Left renal cortex interstitium (tissue), 4 donors: ENCODE measurements at places on chromosomes 16 and 17.

DNA sequence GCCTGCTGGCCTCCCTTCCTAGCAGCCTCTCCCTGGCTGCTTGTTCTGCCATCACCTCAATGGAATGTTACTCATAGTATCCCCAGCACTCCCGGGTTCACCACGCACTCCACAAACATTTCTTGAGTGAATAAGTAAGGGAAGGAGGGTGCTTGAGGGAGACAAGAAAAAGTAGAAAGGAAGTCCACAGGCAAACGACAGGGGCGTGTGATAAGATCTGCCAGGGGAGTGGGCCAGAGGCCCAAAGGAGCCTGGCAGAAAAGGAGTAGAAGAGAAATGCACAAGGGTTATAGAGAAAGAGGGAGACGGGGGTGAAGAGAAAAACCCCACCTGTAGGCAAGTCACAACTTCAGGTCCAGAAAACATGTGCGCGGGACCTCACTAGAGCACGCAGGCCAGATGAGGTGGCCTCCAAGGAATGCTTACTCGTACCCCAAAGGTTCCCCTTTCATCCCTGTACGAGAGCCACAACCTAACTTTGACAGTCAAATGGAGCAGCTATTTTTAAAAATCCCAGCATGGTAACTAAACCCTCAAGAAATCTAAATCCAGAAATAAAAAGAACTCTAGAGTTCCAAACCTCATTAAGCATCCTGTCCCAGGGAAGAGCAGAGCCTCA lies 6.6 kb downstream of the ZDHHC7 start:
- DNase-seq, result no peak

DNA sequence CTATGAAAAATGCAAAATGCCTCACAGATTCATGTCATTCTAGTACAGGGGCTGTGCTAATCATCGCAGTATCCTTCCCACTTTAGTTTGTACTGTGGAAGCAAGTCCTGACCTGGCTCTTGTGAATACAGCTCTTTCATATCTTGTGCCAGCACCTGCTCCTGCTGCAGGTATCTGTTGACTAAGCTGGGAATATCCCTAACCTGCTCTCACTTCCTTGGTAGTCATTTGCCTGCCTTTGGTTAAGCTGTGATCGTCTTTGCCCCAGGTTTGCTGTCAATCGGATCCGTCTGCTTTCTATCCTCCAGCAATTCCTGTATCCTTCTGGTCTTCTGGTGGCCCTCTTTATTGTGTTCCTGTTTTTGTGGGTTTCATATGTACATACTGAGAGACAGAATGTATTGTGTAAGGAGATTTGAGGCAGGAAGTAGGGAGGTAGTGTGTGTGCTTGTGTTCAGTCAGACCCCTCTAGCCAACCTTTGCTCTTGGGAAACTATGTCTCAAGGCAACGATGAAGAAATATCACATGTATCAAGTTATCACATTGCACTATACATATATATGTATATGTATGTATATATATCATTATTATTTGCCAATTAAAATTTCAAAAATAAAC lies 7.7 kb upstream of the GINS3 start:
- no peak for DNase-seq

GRCh38 chr17:11816409-11816808 lies 180.9 kb downstream of the ZNF18 start:
- DNase-seq, result no peak

DNA sequence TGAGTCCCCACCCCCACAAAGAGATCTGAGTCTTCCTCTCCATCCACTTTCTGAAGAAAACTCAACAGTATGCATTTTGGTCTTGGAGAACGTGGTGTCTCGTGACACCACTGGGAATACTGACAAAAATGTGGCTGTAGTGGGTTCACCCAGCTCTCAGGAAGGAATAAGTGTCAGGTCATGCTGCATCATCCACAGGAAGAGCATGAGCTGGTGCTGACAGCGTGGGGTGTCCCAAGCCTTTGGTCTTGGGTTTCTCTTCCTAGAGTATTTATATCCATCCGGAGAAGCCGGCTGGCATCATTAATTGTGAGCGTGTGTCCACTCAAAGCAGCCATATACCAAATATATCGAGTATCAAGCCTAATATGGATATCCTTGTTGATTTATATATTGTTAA lies 55.9 kb downstream of the C17orf67 start:
- no peak for DNase-seq

- DNase-seq, result no peak
These were observed 669.0 kb upstream of the CA10 start for GRCh38 chr17:52827526-52827925.

DNA sequence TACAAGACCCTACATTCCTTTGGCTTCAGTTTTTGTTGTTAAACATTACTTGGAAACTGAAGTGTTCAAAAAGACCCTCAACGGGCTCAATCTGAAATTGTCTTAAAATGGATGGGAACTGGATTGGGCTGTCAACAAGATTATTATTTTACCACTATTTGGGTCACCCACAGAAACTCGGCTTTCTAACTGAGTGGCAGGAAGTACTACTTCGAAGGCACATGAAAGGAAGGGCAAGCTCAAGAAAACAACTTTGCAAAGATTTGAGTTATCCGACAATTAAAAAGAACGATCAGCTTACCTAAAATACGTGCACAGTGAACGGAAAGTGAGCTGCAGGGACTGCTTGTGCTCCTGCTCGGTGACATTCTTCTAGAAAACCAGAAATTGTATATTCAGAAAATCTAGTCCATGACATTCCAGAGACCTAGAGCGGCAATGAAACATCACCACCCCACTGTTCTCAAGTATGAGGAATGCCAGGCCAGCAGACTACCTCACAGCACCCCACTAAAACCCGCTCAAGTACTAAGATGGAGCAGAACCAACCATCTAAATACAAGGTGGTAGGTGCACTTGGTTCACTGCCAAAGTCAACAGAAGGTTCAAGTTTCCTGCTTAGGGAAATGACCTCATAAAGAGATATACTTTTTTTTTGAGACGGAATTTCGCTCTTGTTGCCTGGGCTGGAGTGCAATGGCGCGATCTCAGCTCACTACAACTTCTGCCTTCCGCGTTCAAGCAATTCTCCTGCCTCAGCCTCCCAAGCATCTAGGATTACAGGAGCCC lies 60.5 kb downstream of the ZZEF1 start:
- DNase-seq, result no peak

GRCh38 chr16:83533193-83533592 lies 274.6 kb upstream of the HSBP1 start:
- DNase-seq, result no peak

- no peak for DNase-seq
These were observed 1.8 kb downstream of the CNTNAP4 start for GRCh38 chr16:76278980-76279379.

GRCh38 chr17:4940555-4941318 lies 669 bp downstream of the RNF167 start:
- DNase-seq, result no peak

- no peak for DNase-seq
These were observed 1.5 kb upstream of the DYNC1LI2 start for GRCh38 chr16:66752958-66753357.

DNA sequence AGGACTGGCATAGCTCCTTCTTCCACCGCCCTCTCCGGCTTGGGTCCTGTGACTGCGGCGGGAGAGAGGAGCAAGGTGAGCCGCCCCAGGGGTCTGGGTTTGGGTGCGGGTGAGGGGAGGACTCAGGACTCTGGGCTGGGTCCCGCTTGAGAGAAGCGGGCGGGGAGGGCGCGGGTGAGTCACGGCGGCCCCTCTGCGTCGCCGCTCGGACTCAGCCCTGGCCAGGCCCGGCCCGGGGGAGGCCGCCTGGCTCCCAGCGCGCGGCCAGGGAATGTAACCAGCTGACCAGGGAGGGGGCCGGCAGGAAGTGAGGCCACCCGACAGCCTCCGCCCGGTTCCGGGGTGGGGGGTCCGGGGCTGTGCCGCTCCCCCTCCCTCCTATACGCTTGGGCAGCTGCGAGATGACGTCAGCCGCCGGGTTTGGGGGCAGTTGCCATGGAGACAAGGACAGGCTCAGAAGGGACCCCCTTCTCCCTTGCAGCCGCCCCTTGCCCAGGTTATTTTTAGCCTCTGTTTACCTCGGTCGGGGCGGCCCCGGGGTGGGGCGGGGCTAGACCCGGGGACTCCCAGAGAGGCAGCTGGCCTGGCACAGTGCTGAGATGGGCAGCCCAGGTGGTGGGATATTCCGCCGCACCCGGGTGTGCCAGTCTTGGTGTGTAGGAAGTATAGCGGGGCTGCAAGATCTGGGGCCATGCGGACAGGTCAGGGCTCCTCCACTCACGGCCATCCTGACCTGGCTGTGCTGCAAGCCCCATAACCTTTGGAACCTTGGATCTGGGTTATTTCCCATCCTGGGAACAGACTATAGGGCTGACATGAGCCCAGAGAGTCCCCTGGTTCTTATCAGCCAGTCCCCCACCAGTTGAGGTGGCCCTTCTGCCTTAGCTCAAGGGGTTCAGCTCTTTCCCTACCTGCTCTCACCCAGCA lies 1.6 kb downstream of the RIPOR1 start:
- no peak for DNase-seq

DNA sequence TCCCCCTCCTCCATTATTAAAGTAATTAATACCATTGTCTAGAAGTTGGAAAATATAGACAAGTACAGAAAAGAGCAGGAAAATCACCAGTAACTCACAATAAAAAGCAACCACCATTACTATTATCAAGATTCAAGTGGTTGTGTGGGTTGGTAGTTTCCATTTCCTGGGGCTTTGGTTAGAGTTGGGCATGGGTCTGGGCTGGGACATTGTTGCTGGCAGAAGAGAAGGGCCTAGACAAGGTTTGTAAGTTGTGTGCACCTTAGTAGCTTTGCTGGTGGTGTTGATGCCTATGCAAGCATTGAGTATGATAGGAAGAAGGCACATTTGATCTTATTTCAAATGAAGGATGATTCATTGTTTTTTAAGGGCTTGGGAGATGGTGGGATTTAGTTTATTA lies 25.4 kb upstream of the NFATC3 start:
- no peak for DNase-seq

GRCh38 chr17:49843774-49844350 lies 4.0 kb downstream of the TAC4 start:
- DNase-seq, result no peak

GRCh38 chr16:82400046-82400445 lies 226.7 kb upstream of the CDH13 start:
- DNase-seq, result no peak

GRCh38 chr16:50932348-50932935 lies 190.6 kb downstream of the CYLD start:
- DNase-seq, result no peak

DNA sequence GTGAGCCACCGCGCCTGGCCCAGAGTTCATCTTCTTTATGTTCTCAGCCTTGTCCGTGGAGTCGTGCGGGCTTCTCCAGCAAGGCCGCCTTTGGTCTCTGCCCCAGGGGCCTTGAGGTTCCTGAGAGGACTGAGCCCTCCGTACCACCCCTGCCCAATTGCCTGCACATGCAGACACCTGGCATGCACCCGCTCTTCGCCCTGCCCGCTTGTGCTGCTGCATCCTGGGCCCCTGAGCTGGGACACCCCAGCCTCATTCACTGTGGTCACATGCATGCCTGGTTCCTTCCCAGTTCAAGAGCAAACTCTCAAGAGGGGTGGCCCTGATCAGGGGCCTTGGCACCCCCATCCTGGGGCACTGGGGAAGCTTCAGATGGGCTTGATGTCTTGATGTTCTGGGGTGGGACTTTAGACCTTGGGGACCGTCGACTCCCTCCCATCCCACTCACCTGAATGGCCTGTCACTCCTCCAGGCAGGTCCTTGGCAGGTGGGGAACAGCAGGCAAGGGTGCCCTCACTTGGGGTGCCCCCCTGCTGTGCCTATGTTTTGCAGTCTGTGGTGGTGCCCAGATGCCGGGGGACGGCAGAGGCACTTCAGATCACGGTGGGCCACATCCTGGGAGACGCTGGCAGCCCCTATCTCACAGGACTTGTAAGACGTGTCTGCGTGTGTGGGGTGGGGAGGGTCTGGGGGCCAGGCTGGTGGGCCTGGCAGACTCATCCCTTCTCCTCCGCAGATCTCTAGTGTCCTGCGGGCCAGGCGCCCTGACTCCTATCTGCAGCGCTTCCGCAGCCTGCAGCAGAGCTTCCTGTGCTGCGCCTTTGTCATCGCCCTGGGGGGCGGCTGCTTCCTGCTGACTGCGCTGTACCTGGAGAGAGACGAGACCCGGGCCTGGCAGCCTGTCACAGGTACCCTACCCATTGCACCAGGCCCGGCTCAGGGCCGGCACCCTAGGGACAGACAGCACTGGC lies 12.7 kb upstream of the SPNS2 start:
- no peak for DNase-seq
